Cardiac septum (tissue), 1 donor: ENCODE measurements at places on chromosomes 2 and 18. TPM values are rescaled to one million over a fixed set of nuclear protein-coding genes. Genes with fewer than 3 reads are reported as not detected.

Gene VSNL1
- total RNA-seq = 42.7 TPM

Gene CD8B
- 0.62 TPM for total RNA-seq

Gene RBMS1
- 75.3 TPM for total RNA-seq

Gene SLC9A4
- total RNA-seq = not detected

Gene CRYGC
- total RNA-seq = not detected

Gene TMEM247
- total RNA-seq = not detected

Gene ALLC
- total RNA-seq = not detected

Gene C2orf66
- not detected for total RNA-seq
